ENCODE measurements at places on chromosomes 11 and 22.

DNA sequence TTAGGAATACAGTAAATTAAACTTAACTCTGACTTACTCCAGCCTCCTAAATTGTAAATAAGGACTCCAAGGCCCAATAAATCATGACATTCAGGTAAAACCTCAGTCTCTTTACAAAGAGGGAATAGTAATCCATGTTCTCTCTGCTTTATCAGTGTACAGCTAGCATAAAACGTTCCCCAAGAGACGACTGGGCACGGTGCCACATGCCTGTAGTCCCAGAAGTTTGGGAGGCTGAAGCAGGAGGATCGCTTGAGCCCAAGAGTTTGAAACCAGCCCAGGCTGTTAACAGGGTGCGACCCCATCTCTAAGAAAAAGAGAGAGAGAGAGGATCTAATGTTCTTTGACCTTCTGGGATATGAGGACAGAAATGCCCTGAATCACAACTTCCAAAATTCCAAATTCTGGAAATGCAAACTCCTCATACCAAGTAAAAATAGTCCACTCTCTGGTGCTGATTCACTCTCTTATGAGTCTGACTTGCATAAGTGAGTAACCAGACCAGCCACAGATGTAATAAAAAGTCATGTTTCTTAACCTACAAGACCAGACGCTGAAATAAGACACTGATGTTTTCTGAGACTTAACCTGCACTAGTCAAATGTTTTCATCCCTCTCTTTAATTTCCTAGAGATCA, 25.5 kb downstream of the NNMT start:
- DNase-seq = peak; percentile 86

DNA sequence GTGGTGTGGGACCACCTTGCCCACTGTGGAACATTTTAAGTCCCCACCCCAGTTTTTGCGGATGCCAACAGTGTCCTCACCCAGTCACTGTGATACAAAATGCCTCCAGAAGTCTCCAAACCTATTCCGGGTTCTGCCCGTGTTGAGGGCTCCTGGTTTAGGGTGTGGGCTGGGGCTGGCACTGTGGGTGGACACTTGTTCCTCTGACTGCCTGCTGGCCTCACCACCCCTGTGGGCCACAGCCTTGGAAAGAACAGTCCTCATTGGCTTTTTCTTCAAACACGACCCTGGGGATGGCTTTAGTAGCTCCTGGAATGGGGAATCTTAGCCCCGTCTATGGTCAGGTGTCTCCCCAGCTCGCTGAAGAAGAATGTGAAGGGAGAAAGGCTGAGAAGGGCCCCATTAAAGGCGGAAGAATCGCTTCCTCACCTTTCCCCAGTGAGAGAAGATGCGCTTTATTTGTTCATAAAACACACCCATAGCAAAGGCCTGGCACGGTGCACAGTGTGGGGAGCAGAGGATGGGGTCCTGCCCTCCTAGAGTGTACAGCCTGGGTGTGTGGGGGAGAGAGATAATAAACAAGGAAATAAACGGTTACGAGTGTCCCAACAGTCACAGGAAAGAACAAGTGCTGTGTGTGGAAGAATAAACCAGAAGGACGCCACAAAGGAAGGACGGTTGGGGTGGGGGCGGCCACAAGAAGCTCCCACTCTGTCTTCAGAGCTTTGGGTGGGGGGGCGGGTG, 91.6 kb upstream of the SLC22A12 start:
- no peak for DNase-seq

DNA sequence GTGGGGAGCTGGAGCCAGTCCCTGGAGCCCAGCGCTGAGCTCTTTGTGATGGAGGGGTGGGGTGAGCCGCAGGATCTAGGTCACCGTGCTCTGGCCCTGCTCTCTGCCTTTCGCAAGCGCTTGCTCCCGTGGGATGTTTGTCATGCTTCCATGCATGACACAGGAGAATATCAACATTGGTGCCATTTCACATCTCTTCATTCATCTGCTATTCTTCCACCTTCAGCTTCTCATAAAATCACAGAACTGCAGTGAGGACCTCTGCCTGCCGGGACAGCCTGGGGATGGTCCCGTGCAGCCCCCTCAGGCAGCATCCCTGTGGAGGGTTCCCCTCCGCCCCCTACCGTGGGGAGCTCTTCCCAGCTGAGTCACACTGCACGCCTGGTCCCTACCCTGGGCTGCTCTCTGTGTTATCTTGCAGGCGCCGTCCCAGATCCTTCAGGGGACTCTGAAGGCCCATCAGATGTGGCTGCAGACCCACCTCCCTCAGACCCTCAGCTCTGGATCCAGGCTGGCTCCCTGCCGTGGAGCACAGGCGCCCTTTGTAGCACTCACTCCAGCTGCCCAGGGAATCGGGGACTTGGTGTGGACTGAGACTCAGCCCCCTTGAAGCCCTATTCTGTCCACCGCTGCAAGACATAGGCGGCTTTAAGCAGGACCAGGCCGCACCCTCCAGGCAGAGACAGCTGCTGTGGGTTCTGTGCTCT, 5.1 kb upstream of the SEPTIN5 start:
- DNase-seq = no peak

DNA sequence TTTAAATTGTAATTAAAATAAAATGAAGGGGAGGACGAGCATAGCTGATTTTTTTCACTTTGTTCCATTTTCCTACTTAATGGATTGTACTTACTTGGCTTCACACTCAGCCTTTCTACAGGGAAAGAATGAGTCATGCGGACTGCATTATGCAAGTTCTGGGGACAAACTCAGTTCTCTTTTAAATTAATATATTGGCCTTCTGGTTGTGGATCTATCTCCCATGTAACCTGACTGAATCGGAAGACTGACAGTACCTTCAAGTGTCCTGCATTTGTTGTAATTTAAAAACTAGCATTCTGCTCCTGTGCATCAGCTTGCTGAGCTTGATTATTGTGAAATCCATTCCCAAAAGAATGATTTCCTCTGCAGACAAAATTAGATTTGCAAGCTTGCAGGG, 12.2 kb downstream of the OR8D1 start:
- peak; percentile 58 for DNase-seq

DNA sequence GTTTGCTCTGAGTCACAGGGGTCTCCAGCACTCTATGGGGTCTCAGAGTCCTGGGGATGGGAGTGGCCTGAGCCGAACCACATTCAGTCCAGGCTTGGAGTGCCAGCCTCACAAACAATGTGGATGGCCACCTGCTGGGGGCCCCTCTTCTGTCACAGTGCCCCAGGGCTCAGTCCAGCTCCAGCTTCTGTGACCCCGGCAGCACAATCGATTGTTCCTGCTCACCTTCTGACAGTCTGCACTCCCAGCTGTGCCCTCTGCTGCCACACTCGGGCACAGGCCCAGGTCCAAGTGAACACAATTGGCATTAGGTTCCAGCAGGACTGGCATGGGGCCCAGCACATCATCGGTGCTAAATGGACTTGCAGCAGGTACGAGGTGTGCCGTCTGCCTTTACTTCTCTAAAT, 84.8 kb downstream of the TP53I11 start:
- DNase-seq = no peak

Data from fibroblast of skin of right biceps (primary cell).